ENCODE measurements at places on chromosomes 12 and 14.

DNA sequence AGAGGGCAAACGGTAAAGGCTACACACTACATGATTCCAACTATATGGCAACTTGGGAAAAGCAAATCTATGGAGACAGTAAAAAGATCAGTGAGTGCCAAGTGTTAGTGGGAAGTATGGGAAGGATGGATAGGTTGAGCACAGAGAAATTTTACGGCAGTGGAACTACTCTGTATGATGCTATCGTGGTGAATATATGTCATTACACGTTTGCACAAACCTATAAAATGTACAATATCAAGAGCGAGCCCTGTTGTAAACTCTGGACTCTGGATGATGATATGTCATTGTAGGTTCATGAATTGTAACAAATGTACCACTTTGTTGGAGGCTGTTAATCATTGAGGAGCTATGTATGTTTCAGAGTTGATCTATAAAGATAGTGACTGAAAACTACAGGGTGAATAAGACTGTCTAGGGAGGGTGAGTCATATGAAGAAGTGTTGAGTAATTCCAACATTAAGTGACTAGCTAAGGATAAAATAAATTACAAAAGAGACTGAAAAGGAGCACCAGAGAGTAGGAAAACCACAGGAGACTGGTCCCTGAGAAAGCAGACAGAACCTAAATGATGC is 349.2 kb upstream of the LMO3 start:
- DNase-seq = no peak

DNA sequence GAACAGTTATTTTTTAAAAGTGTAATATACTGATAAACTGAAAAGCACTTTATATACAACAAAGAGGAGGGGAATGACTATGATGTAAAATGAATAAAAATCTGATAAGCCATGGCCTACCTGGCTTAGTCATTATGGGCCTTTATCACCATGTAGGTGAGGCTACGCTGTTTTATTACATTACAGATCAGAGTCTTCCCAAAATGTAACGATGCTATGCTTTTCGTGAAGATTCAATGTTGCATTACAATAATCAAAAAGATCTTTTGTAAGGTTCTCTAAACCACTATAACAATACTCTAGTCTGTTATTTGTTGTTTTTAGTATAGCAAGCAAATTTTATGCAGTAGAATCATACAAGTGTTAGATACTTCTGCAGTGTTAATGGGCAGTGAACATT is 34.2 kb downstream of the ARID4A start:
- DNase-seq = no peak

GRCh38 chr12:56358836-56359532 is 923 bp downstream of the STAT2 start:
- no peak for DNase-seq

DNA sequence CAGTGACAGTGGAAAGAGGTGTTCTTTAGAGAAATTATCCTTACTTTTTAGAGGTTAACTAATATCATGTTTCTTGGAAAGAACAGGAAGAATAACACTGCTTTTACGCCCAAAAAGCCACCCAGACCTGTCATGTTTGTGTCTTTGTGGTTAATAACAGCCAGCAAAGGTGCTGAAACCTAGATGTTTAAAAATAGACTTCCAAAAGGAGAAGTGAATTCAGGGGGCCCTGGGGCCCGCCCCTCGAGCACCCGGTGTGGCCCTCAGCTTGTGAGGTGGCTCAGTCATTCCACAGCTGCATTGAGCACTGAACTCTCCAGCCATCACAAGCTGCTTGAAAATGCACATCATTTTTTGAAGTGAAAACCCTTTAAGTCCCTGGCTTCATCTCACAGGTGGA is 20.8 kb upstream of the AMN start:
- DNase-seq = no peak

DNA sequence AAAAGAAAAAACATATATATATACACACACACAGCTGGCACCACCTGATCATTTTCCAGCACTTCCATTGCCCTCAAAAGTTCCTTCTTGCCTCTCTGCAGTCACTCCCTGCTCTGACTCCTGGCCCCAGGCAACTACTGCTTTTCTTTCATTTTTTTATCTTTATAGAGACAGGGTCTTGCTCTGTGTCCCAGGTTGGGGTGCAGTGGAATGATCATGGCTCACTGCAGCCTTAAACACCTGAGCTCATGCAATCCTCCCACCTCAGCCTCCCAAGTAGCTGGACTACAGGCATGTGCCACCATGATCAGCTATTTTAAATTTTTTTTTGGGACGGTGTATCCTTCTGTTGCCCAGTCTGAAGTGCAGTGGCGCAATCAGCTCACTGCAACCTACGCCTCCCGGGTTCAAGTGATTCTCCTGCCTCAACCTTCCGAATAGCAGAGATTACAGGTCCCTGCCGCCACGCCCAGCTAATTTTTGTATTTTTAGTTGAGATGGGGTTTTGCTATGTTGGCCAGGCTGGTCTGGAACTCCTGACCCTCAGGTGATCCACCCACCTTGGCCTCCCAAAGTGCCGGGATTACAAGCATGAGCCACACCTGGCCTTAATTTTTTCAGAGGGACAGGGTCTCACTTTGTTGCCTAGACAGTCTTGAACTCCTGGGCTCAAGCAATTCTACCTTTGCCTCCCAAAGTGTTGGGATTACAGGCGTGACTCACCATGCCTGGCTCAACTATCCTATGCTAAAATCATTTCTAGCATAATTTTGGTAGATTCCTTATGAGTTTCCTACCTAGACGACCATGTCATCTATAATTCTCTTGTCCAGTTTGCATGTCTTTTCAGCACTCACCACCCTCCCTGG is 7.8 kb downstream of the HSP90AA1 start:
- DNase-seq = no peak

DNA sequence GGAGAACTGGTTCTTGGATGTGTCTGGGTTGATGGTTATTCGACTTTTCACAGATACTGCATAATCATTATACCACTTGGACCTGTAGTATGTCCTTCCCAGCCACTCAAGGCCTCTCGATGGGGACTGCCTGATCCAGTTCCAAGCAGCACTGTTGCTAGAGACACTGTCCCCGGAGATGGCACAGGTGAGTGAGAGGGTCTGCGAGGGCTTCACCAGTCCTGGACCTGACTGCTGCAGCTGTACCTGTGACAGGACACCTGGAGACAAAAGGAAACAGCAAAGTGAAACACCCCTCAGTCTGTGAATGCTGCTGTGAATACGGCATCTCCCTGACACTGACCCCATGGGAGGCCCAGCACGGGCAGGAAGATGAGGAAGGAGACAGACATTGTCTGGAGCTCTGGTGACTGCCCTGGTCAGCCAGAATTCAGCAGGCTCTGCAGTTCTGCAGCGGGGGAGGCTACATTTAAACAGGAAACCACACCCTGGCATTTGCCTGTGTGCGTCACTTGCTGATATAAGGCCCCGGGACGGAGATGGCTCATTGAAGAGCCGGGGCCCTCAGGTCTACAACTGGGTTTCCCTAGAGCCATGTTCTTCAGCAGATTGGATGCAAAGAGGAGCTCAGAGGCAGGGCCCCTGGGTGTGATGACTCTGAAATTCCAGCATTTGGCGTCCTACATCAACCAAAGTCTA is 413.6 kb downstream of the TMEM121 start:
- DNase-seq = no peak

All from activated naive CD4-positive, alpha-beta T cell treated with Interleukin-2 at 50 U/mL for 16 hours (primary cell).